ENCODE measurements at places on chromosomes 3 and 15.

DNA sequence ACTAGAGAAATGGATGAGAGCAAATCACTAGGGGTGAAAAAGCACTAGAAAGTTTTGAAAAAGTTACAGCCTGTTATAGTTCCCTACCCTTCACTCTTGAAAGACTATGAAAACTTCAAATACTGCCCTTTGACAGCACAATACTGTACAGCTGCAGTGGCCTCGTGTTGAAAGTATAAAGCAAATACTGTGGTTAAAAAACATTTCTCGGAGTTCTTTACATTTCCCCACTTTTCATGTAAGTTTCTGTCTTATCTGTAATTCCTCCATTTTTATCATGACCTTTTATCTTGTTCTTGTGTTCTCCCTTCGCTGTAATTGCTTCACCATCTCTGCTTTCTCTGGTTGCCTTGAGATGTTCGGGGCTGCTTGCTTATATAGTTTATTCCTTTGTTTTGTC, 423.8 kb upstream of the CFAP20DC start:
- no peak for DNase-seq

DNA sequence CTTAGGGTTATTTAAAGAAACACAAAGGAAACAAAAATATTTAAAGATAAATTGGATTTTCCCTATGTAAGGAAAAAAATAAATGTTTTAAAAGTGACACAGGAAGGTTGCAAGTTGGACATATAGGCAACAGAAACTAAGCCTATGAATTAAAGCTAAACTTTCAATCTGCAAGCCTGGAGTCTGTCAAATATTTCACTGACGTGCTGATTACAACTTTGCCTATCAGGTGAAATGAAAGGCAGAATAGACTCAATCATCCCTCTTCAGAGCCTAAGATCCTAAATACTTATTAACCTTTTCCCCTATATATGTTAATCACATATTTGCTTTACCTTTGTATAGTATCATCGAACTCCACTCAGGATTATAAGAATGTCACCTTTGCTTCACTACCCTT, 1068.0 kb upstream of the ALCAM start:
- DNase-seq: no peak

DNA sequence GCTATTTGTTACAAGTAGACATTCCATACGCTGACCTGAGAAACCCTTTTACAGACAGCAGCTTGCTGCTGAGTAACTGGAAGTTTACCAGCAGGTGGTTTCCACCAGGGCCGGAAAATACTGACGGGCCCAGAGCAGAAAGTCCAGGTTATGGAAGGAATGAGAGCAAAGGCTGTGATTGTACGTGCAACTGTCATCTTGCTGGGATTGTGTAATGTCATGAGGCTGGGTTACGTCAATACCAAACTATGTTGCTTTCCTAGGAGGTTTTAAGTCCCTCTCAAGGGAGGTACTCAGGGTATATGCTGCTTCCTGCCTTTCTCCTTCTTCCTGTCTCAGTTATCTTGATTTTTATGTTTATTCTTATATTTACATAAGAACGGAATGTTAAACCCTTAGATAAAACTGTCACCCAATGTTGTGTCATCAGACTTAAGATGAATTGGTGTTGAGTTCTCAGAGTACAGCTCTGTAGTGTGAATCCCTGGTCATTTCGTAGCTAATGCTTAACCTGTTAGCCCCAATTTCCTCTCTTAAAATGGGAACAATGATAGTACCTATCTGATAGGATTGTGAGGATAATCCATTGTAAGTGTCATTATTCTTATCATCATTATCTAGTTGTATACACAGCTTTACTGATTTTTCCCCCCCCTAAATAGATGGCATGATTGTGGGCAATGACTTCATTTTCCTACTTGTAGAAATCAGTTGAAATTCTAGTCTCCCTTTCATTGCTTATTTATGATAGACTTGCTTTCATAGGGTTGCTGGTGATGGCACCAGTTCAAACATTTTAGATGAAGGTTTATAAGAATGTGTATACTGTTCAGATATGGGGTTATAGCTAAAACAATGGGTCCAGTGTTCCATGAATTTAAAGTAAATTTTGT, 101.4 kb downstream of the FNDC3B start:
- no peak for DNase-seq

GRCh38 chr3:108006881-108007331, 83.9 kb downstream of the CD47 start:
- DNase-seq: no peak

DNA sequence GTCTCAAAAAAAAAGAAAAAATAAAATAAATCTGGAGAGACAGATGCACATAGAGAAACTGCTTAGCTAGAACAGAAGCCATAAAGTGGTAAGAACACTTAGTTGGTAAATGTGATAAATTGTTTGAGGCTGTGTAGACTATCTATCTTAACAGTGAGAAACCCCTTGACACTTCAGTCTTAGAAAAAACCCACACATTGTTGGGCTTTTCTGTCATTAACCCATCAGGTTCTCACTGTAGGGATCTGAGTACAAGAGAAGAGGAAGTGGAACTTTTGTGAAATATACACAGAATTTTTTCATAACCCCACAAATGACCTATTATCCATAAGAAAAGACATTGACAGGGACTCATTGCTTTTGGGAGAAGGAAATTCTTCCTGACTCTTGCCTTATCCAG, 24.4 kb downstream of the TP63 start:
- no peak for DNase-seq

GRCh38 chr3:70947579-70947978, 635.1 kb upstream of the MDFIC2 start:
- no peak for DNase-seq

- no peak for DNase-seq
These were observed 66.2 kb downstream of the SCN11A start for GRCh38 chr3:38985581-38985980.

DNA sequence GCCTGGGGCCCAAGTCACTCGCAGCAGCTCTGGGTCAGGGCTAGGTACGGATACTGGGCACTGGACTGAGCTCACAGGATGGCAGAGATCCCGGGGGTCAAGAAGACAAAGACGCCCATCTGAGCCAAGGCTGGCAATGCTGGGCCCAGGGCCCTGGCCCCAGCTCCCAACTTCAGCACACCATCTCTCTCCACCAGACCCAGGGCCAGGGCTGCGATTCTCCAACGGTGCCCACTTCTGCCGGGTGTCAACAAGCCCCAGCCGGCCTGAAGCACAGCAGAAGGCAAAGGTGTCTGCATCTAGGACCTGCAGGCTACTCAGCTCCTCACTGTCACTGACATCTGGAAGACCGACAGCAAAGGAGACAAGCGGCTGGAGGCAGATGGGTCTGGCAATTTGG, 8.6 kb downstream of the WDR73 start:
- DNase-seq: no peak

- DNase-seq: no peak
These were observed 48.7 kb upstream of the SECISBP2L start for GRCh38 chr15:49094923-49095322.

DNA sequence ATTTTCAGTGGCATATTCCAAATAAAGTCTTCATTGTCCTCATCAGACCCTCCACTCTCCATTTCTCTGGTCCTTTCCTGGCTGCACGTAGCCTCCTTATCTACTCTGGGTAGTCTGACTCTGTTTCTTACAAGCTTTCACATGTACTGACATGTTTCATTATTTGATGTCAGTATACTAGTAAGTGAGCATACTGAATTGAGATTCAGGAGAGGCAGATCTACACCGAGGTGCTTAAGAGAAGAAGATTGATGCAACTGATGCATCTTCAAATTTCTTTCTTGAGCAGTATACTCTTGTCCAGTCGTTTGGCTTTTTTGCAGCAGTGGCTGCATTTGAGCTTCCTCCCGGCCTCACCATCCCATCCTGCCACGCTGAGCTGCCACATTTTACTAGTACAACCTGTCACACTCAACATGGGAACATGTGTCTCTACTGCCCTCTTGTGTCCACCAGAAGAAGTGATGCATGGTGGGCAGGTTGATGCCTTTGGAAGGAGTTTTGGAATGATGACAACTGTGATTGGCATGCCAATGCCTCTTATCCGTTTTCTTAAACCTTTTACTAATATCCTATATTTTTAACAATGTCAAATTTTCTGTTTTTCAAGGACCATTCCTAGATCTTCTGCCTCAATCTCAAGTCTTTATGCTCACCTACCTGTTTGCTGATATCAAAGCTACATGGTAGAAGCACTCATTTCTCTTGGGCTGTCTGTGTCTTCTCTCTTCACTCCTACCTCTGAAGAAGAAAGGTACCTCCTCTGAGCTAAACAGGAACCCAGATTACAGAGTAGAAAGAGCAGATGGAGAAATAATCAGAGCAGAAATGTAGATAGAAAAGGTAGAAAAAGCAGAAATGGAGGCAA, 38.7 kb downstream of the GUCA1C start:
- peak; percentile 62 for DNase-seq

GRCh38 chr15:89430530-89431341, 65.6 kb downstream of the RHCG start:
- peak; percentile 49 for DNase-seq

- DNase-seq: no peak
These were observed 50.7 kb downstream of the MAP6D1 start for GRCh38 chr3:183774631-183775030.

- no peak for DNase-seq
These were observed 28.4 kb downstream of the PEAK1 start for GRCh38 chr15:77391372-77391951.

DNA sequence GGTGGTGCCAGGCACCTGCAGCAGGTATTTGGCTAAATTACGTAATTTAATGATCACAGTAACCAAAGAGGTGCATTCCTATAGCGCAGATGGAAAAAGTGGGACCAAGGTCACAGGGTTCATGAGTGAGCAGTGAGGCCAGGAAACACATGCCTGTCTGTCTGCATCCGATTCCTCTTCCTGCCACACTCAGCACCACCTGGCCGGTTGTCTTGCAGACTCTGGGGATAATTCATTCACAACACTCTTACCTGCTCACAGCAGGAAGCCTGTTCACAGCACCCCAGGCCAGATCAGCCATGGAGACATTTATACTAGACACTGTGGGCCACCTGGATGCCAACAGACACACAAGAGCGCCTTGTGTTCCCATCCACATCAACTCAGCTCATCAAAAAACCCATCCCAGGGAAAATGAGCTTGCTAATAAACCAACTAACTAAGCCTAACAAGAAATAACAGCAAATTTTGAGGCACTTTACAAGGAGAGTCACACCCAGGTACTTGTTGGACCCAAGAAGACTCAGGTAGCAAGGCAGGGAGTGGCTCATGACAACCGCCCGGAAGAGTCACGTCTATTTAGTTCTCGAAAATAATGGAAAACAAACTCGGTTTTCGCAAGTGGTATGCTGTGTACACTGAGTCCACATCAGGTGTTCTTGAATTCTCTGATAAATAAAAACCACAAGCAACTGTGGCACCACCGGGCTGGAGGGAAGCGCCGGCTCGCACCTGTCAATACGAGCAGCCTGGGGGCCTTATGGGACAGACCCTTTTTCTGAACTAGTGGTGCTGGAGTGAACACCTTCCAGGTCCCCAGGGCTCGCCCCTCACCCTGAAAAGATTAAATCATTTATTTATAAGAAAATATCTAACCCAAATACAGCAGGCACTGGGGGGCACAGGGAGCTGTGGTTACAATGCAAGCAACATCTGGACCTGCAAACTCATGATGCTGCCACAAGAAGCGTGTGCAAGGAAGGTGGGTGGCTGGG, 40.5 kb downstream of the FAM174B start:
- DNase-seq: no peak

DNA sequence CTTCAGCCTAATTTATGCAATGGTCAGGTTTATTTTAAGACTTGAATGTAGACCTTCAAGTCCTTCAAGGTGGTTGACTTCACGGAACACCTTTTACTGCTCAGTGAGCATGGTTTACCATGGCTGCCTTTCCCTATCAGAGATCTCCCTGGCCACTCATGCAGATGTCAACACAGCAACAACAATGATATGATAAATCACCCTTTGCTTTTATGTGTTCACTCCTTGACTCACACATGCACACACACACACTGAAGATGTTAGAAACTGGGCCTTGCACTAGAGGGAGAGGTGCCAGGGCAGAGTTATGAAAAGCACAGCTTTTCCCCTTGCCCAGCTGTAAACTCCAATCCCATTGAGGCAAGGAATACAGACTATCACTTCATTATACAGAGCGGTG, 134.4 kb downstream of the WNT5A start:
- DNase-seq: no peak

DNA sequence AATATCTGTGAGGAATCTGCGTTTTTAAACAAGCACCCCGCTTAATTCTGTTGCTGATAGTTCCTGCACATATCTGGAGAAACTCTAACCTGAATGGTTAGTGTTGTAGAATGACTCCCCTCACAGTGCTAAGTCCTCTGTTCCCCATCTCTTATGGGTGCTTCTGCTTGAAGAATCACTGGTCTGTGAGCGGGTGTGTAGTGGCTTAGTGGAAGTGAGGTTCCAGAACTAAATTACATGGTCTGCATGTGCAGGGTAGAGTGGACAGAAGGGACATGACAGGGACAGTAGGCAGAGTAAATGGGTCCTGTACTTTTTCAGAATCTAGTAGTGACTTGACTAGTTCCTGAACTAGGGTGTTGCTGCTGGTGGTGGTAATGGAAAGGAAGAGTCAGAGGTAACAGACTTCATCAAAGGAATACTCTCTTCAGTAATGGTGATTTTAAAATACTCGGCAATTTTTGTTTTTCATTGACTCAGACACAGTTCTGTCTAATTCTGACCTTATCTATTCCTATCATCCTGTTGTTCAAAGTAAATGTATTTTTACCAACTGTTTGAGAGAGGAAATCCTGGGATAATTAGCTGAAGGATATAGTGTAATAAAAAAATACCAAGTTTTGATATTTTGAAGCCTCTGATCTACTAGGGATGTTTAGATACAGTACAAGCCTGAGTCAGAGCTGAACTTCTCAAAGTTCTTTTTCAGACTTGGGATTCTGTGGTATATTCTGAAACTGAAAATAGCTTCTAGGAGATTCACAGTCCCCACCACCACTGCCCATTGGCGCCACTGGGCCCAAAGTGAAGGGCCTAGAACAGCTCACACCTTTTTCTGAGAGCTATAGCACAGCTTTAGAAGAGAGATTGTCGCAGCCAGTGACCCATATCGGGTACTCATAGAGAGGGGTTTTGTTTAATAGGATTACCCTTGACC, 55.5 kb downstream of the FNDC3B start:
- DNase-seq: no peak

- no peak for DNase-seq
These were observed 78.8 kb downstream of the FBN1 start for GRCh38 chr15:48566668-48567067.

DNA sequence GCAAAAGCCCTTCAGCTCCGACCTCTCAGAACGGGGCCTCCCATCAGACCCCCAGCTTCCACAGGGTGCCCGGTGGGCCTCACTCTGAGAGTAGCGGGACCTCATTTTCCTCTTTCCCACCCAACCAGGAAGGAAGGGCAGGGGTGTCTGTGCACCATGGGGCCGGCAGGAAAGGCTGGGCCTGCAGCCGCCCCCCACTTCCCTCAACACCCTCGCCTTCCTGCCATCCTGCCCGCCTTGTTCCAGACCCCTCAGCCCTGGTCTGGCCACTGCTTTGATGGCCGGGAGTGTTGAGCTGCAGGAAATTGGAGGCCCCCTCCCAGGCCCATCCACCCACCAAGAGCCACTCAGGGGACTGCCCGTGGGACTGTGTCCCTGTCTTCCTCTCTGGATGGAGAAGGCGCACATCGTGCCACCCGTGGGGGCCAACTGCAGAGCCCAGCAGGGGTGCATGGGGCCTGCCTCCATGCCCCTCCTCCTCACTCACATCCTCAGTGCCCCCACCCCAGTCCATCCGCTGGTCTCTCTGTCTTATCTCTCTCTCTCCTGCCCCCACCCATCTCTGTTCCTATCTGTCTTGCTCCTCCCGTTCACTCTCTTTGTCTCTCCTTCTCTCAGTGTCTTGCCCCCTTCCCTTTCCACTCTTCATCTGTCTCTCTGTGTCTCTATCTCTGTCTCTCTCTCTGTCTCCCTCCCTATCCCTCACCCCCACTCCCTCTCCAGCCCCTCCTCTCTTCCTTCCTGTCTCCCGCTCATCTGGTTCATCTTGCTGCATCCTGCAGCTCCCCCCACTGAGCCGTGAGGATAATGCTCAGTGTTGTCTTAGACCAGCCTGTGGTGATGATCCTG, 1.8 kb upstream of the PLXND1 start:
- peak; percentile 69 for DNase-seq
